GM19239 (cell line): ENCODE measurements at places on chromosomes 1 and 21.

DNA sequence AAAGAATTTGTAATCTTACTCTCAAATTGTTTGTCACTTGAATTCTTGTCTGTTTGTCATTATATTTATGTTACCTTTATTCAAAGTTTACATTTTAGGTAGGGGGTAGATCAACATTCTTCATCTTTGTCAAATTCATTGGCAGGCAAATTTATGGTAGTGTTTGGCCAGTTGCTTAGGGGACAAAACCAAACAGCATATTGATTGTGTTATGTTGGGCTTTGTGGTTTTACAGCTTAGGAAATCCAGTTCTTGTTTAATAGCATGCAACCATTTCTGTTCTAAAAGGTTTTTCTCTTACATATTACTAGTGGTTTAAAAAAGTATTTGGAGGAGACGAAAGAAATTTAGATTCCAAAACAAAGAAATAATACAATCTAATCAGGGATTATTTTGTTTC is 91.4 kb downstream of the HMCN1 start:
- DNase-seq, result no peak

GRCh38 chr1:36157973-36158826 is 2.2 kb downstream of the MAP7D1 start:
- no peak for DNase-seq

DNA sequence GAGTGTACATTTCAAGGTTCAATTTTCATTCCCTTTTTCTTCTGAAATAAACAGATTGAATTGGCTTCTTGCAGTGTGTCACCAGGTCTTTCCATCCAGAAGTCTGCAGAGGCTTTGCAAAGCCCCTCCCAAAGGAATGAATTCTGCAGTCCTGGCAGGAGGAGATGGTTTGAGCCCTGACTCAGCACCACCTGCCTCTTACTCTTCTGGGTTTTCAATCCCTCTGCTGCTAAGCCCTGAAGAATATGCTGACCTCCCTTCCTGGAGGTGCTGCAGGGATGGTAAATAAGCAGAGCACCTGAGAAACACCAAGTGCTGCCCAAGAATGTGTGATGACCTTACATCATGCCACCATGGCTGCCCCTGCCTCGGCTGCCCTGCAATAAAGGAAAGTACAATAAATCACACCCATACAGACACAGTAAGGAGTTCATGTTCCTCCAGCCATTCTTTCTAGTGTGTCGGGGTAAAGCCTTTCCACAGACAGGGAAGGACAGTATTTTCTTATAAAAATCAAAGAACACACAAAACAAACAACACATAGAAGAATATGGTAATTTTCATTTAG is 209.2 kb downstream of the ZNF326 start:
- no peak for DNase-seq

DNA sequence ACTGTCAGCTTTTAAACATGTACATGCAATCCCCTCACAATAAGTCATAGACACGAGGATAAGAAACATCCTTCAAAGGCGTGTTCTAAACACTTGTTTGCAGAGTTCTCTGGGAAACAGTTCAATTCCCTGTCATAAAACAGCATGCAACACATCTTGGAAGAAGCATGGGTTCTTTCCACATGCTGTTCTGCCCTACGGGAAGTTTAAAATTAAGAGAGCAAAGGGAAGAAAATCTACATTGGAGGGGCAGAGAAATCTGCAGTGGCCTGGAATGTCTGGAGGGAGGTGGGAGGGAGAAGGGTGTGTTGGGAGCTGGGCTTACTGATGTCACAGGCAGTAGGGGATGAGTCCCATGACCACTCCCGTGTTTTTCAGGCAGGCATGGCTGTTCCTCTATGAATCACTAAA is 98.3 kb upstream of the SLC2A1 start:
- DNase-seq, result no peak

- DNase-seq, result peak; percentile 56
Measured at GRCh38 chr1:235105051-235106043, 23.3 kb downstream of the TOMM20 start.

DNA sequence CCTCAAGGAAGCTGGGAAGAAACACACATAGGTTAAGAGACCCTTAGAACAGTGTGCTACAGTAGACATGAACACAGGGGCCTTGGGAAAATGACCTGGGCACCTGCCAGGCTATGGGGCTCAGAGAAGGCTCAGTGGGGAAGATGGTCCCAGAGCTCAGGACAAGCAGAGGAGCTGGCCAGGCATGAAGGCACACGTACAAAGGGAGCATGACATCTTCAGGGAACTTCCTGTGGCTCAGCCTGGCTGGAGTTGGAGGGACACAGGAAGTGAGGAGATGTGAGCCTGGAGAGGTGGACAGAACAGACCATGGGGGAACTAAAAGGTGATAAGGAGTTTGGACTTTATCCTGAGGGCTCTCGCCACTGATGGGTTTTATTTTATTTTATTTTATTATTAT is 3.8 kb upstream of the SLC50A1 start:
- DNase-seq, result no peak

GRCh38 chr1:112165375-112165774 is 175.9 kb upstream of the KCND3 start:
- no peak for DNase-seq

DNA sequence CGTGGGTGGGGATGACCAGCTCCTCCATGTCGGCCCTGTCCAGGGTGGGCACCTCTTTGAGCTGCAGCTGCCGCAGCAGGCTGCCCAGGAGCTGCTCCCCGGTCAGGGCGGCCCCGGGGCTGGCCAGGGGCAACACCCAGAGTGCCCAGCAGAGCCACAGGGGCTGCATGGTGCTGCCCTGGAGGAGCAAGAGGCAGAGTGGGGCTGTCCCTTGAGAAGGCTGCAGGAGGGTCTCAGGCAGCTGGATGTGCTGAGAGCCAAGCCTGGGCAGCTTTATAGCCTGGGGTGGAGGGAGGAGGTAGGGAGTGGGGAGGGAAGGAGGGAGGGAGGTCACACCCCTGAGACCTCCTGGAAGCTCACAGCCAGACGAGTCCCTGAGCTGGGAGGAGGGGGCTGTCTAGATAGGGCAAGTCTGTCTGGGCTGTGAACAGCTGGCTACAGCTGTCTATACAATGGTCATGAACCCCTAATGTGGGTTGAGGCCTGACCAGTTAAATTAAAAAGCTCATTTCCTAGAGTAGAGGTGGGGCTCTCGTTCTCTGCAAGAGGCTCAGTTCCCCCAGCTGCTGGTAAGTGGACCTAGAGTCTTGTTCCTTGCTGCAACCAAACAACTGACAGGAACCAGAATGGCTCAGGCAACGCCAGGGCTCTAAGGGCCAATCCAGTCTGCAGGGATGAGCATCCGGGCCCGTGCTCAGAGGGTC is at the start of gene LEFTY1:
TSS of gene LEFTY1 (minus strand) at position 249 of the 704 bp plus-strand sequence. CDS start at position 169, 80 bp downstream.
- no peak for DNase-seq

DNA sequence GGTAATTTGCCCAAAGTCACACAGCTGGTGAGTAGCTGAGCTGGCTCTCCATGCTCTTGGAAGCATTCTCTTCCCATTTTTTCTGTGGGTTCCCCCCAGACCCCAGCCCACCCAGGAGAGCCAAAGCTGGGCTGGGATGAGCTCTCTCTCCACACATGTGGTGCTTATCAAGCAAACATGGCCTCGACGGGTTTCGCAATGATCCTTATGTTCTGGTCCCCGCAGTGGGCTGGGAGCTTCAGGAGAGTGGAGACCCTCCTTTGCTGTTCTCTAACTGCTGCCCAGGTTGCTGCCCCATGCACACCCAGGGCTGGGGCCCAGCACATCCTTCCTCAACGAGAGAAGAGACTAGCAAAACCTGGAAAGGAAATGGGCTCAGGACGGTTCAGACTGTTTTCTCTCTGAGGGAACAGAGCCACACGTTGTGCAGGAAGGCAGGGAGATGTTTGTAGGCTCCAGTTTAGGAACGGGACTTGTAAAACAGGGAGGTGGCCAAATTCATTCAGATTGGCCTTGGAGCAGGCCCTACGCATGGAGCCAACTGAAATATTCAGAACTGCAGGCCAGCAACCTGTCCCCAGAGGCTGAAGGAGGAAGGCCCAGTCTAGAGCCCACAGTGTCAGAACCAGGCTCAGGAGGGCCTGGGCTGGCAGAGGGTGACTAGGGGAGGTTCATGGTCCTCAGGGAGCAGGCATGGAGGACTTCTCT is 27.2 kb upstream of the CSF1 start:
- DNase-seq, result no peak

- no peak for DNase-seq
Measured at GRCh38 chr1:102500758-102501157, 504.0 kb upstream of the OLFM3 start.

DNA sequence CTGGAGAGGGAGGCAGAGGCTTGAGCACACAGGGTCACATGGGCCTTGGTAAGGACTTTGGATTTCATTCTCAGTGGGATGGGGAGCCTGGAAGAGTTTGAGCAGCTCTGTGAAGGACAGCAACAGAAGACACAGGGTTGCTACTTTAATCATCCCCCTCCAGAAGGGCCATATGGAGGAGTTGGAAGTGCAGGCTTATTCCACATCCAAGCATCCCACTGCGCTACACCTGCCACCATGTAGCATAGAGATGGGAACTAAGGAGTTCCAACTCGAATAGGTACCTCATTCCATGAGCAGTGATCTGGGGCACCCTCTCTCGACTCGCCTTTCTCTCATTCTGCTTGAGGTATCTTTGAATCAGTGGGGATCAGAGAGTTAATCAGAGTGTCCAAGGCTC is 54.0 kb upstream of the CTTNBP2NL start:
- DNase-seq, result no peak

- DNase-seq, result no peak
Measured at GRCh38 chr21:34910396-34910795, 138.7 kb downstream of the RUNX1 start.

DNA sequence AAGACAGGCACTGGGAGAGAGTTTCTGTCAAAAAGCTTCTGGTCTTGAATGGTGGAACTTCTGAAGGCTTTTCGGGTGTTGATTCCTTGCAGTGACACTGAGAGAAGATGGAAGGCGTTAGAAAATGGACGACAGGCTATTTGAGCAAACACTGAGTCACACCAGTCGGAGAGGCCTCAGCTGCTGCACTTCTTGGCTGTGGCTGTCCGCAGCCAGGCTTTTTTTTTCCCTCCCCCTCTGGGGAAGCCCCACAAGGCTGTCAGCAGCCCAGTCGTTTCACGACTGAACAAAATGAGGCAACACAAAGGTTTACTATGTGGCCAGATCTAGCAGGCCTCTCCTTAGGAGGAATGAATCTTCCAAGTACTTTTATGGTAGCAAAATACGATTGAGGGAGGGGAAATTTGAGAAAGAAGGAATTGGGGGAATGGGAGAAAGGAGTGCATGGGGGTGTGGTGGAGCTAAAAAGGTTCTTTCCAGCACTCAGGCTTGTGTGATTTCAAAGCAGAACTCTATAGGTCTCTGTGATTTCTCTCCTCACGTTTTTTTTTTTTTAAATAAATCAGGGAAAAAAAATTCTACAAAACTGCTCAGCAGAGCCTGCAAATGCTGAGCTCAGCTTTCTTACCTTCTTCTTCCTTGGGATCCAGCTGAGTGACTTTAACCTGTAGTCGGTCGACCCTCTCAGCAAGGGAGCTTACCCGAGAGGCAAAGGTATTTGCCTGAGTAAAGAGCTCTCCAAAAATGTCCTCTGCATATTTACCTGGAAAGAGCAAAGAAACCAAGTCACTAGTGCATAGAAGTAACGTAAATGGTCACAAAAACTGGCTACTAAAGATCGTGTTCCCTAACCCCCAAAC is 26.1 kb downstream of the GPR3 start:
- no peak for DNase-seq

DNA sequence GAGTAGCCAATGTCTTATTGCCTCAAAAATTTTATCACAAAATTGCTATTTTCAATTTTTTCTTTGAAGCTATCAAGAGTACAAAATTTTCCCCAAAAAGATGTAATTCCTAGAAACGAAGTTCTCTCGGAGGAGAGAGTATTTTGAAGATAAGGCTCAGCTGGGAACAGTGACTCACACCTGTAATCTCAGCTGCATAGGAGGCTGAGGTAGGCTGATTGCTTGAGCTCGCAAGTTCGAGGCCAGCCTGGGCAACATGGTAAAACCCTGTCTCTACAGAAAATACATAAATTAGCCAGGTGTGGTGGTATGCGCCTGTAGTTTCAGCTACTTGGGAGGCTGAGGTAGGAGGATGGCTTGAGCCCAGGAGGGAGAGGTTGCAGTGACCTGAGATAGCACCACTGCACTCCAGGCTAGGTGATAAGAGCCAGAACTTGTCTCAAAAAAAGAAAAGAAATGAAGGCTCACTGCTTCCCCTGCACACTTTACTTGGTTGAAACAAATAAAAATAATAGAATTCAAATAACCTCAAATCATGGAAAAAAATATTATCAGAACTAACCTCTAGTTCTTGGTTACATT is 22.2 kb downstream of the TUT4 start:
- no peak for DNase-seq

DNA sequence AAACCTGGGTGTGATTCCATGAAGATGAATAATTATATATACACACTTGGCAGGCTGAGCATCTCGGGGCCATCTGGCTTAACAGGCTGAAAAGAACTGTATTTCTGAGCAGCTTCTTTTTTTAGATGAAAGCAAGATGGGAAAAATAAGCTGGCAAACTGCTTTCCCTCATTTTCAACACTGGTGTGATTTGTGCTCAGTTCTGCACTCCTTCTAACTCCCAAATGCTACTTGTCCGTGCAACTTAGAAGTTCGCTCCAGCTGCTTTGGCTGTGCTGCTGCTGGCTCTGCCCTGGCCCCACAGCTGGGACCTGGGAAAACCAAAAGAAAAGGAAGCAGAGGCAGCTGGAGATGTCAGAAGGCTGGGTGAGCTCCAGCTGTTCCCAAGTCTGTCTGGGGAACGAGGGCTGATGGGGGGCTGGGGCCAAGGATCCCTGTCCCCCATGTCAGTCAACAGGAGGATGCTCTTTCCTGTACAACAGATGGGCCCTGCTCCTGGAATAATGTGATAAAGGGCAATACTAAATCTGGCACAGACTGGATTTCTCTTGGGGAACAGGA is 44.9 kb downstream of the PAFAH2 start:
- no peak for DNase-seq

GRCh38 chr1:56843544-56843943 is 11.1 kb upstream of the C8A start:
- DNase-seq, result no peak

DNA sequence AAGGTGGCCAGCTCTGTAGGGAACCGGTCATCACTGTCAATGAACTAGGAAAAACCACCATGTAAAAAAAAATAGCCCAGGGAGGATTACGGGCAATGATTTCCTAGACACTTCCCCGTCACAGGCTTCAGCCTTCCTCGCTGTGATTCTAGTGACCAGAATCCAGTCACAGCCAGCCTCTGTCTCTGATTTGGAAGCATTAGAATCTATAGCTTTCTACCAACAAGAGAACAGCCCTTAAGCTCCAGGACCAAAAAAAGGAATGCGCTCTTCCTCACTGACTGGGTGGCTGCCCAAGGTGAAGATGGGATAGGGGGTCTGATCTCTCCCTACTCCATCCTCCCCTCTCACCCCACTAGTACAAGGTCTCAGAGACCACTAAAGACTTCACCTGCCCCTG is 67.2 kb downstream of the TEX35 start:
- no peak for DNase-seq

DNA sequence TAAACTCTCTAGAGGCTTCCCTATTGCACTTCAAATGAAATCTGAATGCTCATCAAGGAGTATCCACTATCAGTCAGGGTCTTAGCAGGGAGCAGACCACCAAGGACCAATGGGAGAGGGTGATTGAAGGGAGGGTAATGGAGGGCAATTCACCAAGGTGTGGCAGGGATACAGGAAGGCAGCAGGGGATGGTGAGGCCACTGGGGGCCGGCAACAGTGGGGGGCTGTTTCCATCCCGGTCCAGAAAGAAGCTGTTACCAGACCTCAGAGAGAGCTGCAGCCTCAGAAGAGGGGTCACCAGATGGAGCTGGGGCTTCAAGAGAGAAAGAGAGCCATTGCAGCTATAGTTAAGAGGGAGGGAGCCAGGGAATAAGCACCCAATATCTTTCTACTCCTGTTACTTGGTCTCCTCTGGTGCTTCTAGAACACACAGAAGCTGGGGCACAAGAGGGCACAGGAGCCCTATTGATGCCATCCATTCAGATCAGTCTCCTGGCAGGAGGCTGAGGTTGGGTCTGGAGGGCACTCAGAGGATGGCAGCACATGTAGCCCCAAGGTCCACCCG is 417.6 kb downstream of the PTPRU start:
- DNase-seq, result no peak
